ENCODE measurements at places on chromosomes 1 and 21. TPM values are rescaled to one million over a fixed set of nuclear protein-coding genes. Genes with fewer than 3 reads are reported as not detected.
A peak's percentile ranks its signal among the peaks of the same experiment; 100 is the strongest.

DNA sequence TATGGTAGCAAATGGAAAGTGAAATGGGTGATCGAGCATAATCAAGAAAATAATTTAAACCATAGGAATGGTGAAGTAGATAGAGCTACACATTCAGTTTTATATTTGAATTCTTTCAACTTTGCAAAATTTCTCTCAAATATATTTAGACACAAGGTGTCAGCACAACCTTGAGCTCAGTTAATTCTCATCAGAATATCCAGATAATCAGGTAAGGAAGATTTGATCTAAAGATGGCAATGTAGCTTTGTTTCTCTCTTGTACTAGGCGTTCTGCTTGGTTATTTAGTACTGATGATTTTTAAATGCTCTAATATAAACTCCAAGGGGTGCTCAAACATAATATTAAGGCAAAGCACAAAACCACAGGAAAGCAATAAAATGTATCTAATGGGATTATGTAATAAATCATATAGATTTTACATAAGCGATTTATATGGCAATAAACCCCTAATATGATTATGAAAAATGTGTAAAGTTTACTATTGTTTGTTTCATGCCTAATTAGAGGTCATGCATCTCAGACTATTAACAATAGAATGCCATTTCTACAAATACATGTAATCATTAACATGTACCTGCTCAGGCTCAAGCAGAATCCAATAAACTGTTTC is 32.4 kb upstream of the SERTAD4 start:
- DNase-seq = no peak

GRCh38 chr1:226624526-226624925 is 76.0 kb downstream of the STUM start:
- no peak for DNase-seq

DNA sequence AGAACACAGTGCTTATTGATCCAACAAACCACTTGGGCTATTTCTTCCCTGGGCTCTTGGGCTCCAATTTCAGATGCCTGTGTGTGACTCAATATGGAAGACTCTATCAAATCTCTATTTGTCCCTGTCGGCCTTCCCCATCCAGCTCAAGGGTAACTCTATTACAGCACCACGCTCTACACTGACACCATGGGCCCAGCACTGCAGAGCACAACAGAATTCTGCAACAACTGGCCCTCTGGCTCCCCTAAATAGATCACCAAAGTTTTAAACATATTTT is 51.7 kb downstream of the CAPZB start:
- no peak for DNase-seq

GRCh38 chr1:192783791-192784190 is 25.0 kb upstream of the RGS2 start:
- no peak for DNase-seq

DNA sequence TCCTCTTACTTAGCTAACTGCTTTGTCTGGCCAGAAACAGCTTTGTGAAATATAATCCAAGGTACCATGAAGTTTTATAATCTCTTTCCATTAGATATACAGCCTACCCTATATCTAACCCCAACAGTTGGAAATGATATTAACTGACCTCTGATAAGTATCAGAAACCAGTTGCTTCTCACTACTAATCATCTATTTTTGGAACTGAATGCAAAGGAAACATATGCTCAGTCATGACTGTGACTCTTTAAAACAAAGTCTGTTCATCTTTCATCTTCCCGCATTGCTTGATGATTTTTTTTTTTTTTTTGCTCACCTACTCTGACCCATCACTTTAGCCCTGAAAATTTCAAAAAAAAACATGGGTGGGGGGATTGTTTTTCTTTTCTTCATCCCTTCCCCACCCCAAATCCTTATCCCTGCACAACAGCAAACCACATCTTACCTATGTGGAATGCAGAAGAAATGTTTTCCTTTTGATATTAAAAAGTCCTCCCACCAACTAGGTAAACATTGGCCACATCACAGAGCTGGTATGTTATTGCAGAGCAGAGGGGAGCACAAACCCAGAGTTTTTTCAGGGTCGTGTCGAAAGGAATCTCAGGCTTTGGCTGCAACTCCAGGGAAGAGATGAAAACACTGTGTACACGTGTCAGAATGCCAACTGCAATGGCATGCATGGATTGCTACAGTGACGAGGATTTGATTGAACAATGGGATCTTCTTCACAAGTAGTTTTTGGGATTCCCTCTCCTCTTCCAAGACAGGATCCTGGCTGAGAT is 137.3 kb downstream of the SLC30A10 start:
- no peak for DNase-seq

DNA sequence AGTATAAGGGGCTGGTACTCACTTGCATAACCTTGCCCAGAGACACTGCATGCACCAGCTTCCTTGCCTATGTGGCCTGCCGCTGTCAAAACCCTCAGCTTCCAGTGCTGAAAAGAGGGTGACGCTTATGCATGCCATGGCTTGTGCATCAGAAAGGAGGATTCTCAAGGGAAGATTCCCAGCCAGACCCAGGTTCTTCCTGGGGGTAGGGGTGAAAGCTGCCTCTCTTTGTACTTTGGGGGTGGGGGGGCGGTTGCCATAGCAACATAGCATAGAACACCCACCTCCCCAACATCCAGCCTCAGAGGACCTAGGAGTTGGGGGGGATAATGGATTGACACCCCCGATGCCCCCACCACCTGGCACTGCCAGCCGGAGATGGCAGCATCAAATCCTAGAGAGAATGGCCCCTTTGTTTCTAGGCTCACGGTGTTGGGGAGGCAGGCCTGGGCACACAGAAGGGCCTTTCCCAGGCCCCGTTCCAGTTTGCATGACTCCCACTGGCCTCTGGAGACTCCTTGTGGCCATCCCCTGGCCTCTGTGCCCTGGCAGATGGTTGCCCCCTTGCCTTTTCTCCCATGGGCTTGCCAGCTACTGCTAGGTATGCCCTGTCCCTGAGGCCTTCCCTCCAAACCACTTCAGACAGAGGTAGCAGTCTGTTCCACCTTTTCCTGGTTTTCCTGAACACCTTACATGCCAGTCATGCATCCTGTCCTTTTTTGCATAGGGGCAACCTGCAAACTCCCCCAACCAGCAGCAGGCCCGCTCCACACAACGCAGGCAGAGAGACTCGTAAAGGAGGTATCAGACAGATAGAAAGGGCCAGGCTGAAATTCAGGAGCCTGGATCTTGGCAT is 44.6 kb downstream of the RHBG start:
- peak; percentile 32 for DNase-seq

DNA sequence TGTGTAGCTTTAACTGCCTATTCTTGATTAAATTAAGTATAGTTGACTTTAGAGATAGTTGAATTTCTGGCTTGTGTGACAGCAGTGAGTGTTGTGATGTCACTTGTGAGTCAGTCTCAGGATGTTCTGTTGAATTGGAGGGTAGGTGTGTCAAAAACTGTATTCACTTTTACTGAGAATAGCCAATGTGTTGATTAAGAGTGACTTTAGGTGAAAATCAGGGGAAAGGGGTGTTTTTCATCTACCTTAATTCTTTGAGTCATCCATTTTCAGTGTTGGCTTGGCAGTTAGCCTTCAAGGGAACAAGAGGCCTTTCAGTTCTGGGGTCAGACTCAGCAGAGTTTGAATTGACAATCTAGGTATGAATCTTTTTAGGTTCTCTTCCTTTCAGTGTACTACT is 75.9 kb downstream of the CDC14A start:
- no peak for DNase-seq

- peak; percentile 52 for DNase-seq
Observed at GRCh38 chr1:151612501-151613281, 841 bp downstream of the SNX27 start.

GRCh38 chr1:6464514-6464836 is 1.5 kb downstream of the TNFRSF25 start:
- no peak for DNase-seq

GRCh38 chr1:157956732-157957131 is 36.7 kb upstream of the KIRREL1 start:
- DNase-seq = no peak

- no peak for DNase-seq
Observed at GRCh38 chr1:203150511-203151297, 23.2 kb downstream of the ADORA1 start.

DNA sequence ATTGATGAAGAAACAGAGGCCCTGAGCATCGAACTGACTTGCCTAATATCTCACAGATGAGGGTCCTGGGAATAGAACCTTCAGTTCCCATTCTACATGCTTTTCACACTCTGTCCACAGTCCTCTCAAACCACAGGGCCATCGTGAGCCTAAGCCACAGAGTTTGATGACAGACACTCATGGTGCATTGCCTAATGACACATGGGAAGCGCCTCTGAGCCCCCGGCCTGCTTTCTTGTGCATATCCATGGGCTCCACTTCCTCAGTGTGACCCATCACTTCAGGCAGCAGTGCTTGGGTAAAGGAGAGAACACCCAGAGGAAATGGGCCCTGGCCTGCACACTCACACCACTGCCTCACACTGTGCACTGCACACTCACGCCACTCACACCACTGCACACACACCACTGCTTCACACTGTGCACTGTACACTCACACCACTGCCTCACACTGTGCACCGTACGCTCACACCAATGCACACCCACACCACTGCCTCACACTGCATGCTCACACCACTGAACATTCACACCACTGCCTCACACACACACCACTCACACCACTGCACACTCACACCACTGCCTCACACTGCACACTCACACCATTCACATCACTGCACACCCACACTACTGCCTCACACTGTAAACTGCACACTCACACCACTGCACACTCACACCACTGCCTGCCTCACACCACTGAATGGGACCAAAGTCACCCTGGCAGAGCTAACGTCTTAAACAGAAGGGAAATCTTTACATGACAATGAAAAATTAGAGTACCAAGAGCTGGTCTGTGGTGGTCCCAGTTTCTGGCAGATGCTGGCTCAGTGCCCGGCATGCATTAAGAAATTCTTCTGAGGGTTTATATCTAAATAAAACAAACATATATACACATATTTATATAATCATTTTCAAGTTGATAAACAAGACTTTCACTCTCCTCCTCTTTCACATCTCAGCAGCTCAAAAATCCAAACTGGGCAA is 53.0 kb downstream of the KANK4 start:
- no peak for DNase-seq

DNA sequence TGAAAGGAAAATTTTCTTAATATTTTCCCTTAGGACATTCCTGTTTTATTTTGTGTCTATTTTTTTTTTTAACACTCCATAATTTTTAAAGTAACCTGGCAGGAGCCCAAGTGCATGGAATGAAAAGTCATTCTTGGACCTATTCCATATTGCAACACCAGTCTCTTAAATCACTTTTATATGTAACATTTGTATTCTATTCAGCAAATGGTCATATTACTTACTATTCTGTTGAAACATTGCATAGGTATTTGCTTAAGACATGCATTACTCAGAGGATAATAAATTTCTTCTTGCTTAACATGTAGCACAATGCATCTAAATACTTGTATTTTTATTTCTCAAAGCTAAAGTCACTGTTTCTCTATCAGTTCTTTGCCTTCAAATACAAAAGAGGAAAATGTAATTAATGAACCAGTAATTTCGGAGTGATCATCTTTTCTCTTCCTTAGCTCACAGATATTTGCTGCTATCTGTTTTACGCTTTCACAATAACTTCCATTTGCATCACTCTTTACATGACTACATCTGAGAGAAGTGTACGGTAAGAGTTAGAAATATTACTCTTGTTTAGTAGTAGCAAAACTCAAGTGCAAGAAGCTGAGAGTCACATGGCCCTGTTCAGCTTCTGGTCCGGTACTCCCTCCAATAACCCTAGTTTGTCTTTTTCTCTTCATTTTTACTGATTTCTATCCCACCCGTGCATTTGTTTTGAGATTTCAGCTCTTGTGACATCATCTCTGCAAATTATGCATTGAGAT is 394.8 kb downstream of the USP25 start:
- DNase-seq = no peak

DNA sequence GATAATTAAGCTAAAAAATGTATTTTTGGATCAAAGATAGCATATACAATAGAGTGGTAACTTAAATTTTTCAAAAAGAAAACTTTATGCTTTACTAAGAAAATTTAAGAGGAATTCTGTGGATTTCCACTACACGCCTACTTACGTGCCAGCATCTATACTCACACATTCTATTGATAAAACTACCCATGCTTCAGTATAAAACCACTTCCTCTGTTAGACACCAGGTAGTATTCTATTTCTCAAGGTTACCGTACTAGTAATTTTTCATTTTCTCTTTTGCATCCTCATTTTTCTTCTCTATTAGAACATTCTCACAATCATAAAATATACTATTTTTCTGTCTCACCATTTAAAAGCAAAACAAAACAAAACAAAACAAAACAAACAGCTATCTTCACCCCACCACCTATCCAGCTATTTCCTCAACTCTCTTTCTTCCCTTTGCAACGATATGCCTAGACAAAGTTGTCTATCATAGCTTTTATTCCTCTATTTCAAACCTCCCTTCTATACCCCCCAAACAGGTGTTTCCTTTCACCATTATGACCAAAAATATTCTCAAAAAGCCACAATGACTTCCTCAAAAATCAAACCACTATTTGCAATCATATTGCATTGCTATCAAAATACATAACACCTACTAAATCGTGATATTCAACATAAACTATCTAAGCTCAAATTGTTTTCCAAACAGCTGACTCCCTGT is 1652.0 kb downstream of the MRPL39 start:
- DNase-seq = no peak

DNA sequence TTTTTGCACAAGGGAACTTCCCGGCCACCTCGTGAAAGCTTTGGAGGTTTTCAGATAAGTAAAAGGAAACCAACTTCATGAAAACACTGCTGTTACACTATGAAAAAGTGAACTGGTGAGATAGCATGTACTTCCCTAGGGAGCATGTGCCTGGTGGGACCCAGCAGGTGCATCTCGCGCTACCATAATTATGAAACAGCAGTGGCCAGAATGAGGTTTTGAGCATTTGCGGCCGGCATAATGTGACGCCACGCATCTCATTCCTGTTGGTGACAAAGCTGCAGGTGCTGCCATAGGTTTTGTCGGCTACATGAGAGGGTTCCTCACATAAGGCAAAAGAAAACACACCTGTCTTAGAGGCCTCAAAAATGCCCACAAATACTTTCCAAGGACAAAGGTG is 1.7 kb downstream of the KRTAP10-3 start:
- peak; percentile 6 for DNase-seq

- no peak for DNase-seq
Observed at GRCh38 chr1:97451944-97452343, 468.9 kb downstream of the DPYD start.

DNA sequence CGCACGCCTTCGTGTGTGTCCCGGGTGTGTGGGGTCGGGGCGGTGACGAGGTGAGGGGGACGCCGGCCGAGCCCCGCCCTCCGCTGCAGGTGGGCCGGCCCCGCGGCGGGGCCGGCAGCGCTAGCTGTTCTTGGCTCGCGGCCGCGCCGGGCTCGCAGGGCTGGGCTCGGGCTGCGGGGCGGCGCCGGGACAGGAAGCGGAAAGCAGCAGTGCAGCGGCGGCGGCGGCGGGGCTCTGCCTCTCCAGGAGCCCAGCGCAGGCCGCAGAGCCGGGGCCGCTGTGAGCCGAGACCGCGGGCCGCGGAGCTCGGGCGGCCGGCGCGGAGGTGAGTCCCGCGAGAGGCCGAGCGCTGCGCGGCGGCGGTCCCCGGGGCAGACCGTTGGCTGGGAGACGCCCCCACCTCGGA is at the start of gene VANGL1:
VANGL1 (plus strand) TSS at position 209 of the 406 bp plus-strand sequence. CDS start 9,444 bp downstream, outside the sequence.
- peak; percentile 66 for DNase-seq

The C4BPB gene
- 8.6 TPM for total RNA-seq

The MCOLN3 gene
- total RNA-seq = 21.3 TPM

The LCK gene
- total RNA-seq = 8.6 TPM

The RSBN1 gene
- total RNA-seq = 18.2 TPM

The KRTAP11-1 gene
- total RNA-seq = not detected

The NR5A2 gene
- 193 TPM for total RNA-seq

Data from Peyer's patch (tissue), 4 donors.